ENCODE measurements at places on chromosomes 16 and 17. TPM values are rescaled to one million over a fixed set of nuclear protein-coding genes. Genes with fewer than 3 reads are reported as not detected.

DNA sequence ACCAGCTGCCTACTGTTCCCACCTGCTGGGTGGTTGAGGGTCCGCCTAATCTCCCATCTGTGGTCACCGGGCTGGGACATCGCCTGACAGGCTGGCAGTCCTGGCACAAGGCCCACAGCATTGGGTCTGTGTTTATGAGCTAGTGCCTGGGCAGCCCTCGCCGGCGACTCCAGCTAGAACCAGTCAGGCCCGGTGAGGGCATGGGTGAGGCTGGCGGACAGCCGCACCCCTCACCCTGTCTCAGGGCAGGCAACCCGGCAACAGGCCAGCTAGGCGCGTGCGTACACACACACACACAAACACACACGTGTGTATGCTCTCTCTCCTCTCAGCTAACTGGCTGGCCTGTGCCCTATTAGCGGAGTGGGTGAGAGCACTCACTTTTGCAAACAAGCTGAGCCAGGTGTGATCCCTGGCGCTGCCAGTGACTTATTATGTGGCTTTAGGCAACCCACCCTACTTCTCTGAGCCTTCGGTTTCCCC is 10.4 kb downstream of the HSD11B2 start:
- no peak for DNase-seq

DNA sequence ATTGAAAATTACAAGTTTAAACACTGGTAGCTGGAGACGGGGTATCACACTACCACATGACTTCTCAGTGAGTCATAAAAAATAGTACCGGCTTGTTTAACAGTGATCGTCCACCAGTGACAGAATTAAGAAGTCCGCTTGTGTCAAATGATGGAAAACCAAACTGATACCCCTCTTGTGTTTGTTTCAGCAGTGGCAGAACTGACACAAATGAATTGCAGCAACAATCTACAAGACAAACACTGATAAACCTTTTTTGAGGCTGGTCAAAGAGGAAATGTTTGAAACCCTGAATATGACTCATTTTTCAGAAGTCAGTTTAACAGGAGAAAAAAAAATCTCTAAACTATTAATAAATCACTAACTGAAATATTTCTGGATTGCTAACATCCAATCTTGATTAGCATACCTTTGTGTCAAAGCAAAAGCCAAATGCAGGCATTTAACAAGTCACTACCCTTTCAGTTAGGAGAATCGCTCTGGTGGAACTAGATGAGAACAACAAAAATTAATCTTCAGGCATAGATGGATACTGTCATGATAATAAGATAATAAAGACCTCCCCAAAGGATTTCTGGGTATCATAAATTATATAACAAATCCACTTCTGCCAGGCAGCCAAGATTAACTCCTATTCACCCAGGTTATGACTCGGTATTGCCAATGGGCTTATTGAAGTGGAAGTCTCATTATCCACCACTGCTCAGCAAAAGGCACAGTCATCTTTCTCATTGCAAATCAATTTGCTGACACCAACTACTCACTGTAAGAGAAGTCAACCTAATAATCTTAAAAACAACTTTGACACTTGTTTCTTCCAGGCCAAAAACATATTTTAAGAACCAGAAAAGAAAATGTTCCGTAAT is 20.8 kb downstream of the DCUN1D3 start:
- DNase-seq = no peak

- DNase-seq = no peak
These were observed 560.6 kb downstream of the CDH13 start for GRCh38 chr16:83187405-83187804.

TMEM100 gene
- 88.6 TPM for polyA plus RNA-seq

TMEM220 gene
- 10.8 TPM for polyA plus RNA-seq

- no peak for DNase-seq
These were observed 35.3 kb downstream of the TMEM235 start for GRCh38 chr17:78266771-78267170.

AHSP gene
- polyA plus RNA-seq = 3.0 TPM

OTOP2 gene
- not detected for polyA plus RNA-seq

DNA sequence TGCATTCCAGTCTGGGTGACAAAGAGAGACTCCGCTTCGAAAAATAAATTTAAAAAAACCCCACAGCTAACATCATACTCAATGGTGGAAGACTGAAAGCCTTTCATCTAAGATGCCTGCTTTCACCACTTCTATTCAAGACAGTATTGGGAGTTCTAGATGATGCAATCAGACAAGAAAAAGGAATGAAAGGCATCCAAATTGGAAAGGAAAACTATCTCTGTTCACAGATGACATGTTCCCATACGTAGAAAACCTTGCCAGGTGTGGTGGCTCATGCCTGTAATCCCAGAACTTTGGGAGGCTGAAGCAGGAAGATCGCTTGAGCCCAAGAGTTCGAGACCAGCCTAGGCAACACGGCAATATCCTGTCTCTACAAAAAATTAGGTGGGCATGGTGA is 31.1 kb downstream of the RANBP10 start:
- no peak for DNase-seq

DNA sequence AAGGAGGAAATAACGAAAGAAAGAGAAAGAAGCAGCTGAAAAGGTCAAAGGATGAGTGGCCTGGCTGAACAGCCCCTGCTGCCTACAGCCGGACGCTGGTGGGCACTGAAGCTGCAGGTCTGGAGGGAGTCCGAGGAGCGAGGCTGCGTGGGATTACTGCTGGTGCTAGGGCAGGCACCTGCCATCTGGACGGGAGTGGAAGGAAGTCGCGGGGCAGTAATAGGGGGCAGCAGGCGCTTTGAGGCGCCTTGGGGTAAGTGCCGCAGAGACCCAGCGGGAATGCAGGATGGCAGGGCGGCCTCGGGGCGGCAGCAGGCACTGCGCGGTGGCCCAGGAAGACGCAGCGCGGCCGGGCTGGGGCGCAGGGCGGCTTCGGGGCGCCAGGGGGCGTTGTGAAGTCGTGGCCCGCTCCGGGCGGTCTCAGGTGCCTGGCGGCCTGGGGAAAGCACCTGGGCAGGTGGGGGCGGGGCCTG is 303 bp upstream of the SCNN1G start:
- peak; percentile 39 for DNase-seq

KRTAP4-5 gene
- polyA plus RNA-seq = not detected

- DNase-seq = no peak
These were observed 40.0 kb upstream of the NF1 start for GRCh38 chr17:31054761-31055160.

GRCh38 chr17:343875-344752 is 8.5 kb downstream of the RPH3AL start:
- no peak for DNase-seq

KRTAP3-1 gene
- polyA plus RNA-seq = not detected

GRCh38 chr16:84050316-84050715 is 7.7 kb upstream of the SLC38A8 start:
- DNase-seq = no peak

TP53TG3B gene
- not detected for polyA plus RNA-seq

GRCh38 chr17:28737770-28738679 is 5.8 kb upstream of the TRAF4 start:
- DNase-seq = no peak

DNA sequence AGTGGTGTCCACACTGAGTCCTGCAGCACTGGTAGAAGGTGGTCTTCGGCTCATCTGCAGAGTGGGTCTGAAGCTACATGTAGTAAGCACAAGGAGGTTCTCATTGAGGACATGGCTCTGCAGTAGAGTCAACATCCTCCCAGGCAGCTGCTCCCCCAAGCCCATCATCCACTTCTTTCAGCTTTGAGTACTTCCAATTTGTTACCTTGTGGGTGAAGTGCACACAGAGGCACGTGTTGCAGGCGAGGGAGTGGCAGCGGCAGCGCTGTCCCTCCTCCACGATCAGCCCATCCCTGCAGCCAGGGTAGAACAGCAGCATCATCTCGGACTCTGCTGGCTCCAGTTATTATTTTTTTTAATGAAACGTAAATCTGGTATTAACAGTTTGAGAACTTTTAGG is 1.8 kb upstream of the SSTR2 start:
- DNase-seq = no peak

GRCh38 chr16:76565542-76565941 is 288.3 kb downstream of the CNTNAP4 start:
- no peak for DNase-seq

MEIOC gene
- 1.00 TPM for polyA plus RNA-seq

- no peak for DNase-seq
These were observed 96.0 kb downstream of the NXN start for GRCh38 chr17:883586-883962.

RGS9 gene
- polyA plus RNA-seq = 14.9 TPM

- no peak for DNase-seq
These were observed 725 bp upstream of the ARL5C start for GRCh38 chr17:39166437-39167335.

CCDC200 gene
- 15.8 TPM for polyA plus RNA-seq

GRCh38 chr17:79779084-79779529 is 1.2 kb downstream of the CBX2 start:
- DNase-seq = no peak

- DNase-seq = no peak
These were observed 99.3 kb upstream of the TNRC6C start for GRCh38 chr17:77859035-77859810.

MPV17L gene
- 6.2 TPM for polyA plus RNA-seq

GRCh38 chr16:70795296-70795912 is 5.6 kb downstream of the VAC14 start:
- no peak for DNase-seq

DNA sequence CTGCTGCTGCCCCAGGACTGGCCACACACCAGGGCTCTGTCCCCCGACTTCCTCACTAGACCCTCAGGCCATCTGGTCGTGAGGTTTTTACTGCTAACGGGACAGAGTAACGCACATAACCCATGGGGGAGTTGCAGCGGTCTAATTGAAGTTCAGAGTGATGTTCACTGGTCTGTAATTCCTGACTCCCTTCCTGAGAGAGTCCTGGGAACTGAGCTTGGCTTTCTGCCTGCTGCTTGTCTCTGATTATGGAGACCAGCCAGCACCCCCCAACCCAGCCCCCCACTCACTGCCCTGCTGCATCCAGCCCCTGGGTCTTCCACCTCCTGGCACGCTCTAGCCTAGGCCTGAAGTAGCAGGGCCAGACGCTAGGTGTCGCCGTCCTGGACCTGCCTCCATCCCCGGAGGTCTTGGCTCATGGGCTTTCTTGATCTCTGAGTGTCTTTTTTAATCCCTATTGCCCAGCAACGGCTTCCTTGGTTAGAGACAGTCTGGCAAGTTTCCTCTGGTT is 192.9 kb downstream of the CCDC182 start:
- no peak for DNase-seq

GRCh38 chr17:49845321-49845720 is 2.5 kb downstream of the TAC4 start:
- no peak for DNase-seq

DNA sequence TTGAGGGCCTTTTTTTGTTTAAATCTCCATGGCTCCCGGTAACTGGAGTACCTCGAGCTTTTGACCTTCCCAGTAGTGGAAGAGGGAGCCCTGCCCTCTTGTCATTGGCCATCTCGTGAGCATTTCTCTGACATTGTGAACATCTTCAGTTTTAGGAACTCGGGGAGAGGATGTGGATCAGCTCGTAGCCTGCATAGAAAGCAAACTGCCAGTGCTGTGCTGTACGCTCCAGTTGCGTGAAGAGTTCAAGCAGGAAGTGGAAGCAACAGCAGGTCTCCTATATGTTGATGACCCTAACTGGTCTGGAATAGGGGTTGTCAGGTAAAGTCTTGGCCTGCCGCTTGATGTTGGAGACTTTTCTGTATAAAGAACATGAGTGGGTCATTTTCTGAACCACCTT is 24.3 kb downstream of the NTAN1 start:
- DNase-seq = no peak

B3GNT9 gene
- polyA plus RNA-seq = 12.6 TPM

GRCh38 chr16:30139583-30140481 is 16.8 kb upstream of the MAPK3 start:
- no peak for DNase-seq

ENGASE gene
- 7.4 TPM for polyA plus RNA-seq

CD7 gene
- polyA plus RNA-seq = 0.39 TPM

DNA sequence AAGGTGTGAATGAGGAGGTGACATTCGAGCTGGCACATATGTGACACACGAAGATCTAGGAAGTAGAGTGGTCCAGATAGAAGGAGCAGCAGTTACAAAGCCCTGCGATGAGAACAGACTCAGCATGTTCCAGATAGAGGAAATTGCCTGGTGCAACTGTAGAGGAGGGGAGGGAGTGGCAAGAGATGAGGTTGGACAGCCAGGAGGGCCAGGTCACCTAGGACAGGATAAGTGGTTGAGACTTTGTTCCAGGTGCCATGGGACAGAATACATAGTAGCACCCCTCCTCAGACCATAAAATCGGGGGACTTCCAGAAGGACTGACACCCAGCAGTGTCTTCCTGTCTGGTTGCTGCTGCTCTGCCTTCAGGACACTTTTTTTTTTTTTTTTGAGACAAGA is 11.0 kb upstream of the CENPT start:
- no peak for DNase-seq

ENPP7 gene
- polyA plus RNA-seq = 1.7 TPM

CLEC18C gene
- polyA plus RNA-seq = 29.8 TPM

GRCh38 chr16:4869147-4869805 is 22.0 kb downstream of the UBN1 start:
- no peak for DNase-seq

GRCh38 chr16:22787466-22788192 is 26.3 kb upstream of the HS3ST2 start:
- DNase-seq = no peak

DNA sequence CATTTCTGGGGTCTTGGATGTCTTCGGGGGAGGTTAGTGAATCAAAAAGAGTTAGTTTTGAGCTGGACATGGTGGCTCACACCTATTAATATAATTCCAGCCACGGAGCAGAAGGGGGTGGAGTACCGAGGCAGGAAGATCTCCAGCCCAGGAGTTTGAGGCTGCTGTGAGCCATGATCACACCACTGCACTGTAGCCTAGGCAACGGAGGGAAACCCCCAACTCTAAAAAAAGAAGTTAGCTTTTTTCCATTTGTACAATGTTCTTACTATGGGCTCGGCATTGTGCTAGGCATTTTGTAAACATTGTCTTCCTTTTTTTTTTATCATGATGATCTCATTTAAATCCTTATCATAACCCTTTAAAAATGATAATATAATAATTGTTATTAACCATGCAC is 8.3 kb upstream of the SNF8 start:
- DNase-seq = no peak

TMEM231 gene
- 19.7 TPM for polyA plus RNA-seq

- DNase-seq = no peak
These were observed 36.9 kb downstream of the ADGRG5 start for GRCh38 chr16:57579361-57579665.

TOM1L2 gene
- polyA plus RNA-seq = 33.3 TPM

NAGS gene
- 2.1 TPM for polyA plus RNA-seq

KRTAP2-2 gene
- not detected for polyA plus RNA-seq

- no peak for DNase-seq
These were observed 7.6 kb upstream of the AXIN1 start for GRCh38 chr16:359871-360697.

GRCh38 chr17:49995055-49995738 is at the start of gene DLX3:
DLX3 (minus strand) TSS chr17:49995224; CDS start chr17:49994998, 226 bp downstream.
- no peak for DNase-seq

TNP2 gene
- polyA plus RNA-seq = not detected

- DNase-seq = no peak
These were observed 17.4 kb downstream of the CPD start for GRCh38 chr17:30396129-30396528.

- no peak for DNase-seq
These were observed 3.7 kb upstream of the DNASE1 start for GRCh38 chr16:3650631-3651265.
